Hepatocyte (in vitro differentiated cells): ENCODE measurements at places on chromosomes 2 and 18. TPM values are rescaled to one million over a fixed set of nuclear protein-coding genes. Genes with fewer than 3 reads are reported as not detected.

GRCh38 chr18:71189581-71189980, 900.7 kb downstream of the SOCS6 start:
- H3K4me1 ChIP-seq = no peaks in the 10 kb centered on the region
- no peaks in the 10 kb centered on the region for H3K36me3 ChIP-seq
- H3K27ac ChIP-seq = no peak overlapping the region
- DNase-seq = no peak
- H3K27me3 ChIP-seq = no peaks in the 10 kb centered on the region

DNA sequence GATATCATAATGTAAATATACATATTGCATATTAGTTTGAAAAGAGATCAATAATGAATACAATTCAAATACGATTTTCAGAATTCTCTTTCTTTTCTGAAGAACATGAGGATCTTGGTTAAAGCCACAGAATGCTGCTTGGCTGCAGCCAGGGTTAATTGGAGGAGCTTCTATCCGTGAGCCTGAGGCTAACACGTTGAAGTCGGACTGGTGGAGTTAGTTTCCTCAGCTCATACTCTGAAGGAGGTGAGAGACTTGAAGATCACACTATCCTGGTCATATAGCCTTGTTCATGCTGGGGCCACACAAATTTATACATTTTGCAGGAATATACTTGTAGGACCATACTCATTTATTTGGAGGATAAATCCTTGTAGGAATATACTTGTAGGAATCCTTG, 335.8 kb downstream of the TRIB2 start:
- no peaks in the 10 kb centered on the region for H3K36me3 ChIP-seq
- no peak overlapping the region for H3K4me3 ChIP-seq
- no peaks in the 10 kb centered on the region for H3K27me3 ChIP-seq

- peak overlapping the region; percentile 56 for H3K4me3 ChIP-seq
- no peaks in the 10 kb centered on the region for H3K36me3 ChIP-seq
- H3K27me3 ChIP-seq = peaks cover 91% of the 10 kb centered on the region
- no peak overlapping the region for H3K27ac ChIP-seq
Observed at GRCh38 chr2:176129813-176130146, 275 bp downstream of the HOXD8 start.

DNA sequence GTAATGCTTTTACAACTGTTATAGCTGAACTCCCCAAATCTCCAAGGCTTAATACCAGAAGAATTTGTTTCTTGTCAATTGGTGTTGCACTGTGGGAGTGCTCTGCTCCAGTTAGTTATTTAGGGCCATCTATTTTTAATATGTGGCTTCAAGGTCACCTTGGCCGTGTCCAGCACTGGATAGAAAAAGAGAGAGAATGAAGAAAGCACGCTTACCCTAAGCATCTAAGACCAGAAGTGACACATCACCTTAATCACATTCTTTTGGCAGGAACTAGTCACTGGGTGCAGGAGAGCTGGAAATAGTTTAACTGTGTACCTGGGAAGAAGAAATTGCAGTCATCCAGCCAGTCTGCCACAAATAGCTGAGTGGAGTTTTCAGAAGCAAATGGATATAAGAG, 78.8 kb downstream of the VWC2L start:
- H3K27ac ChIP-seq = no peak overlapping the region
- DNase-seq = no peak
- no peaks in the 10 kb centered on the region for H3K4me1 ChIP-seq
- H3K36me3 ChIP-seq = no peaks in the 10 kb centered on the region
- H3K27me3 ChIP-seq = no peaks in the 10 kb centered on the region
- H3K4me3 ChIP-seq = no peak overlapping the region

- no peaks in the 10 kb centered on the region for H3K4me1 ChIP-seq
- DNase-seq = no peak
- no peak overlapping the region for H3K4me3 ChIP-seq
- H3K27ac ChIP-seq = no peak overlapping the region
- H3K36me3 ChIP-seq = no peaks in the 10 kb centered on the region
Observed at GRCh38 chr2:67790622-67791021, 272.2 kb downstream of the C1D start.

- peaks cover 98% of the 10 kb centered on the region for H3K27me3 ChIP-seq
- H3K36me3 ChIP-seq = no peaks in the 10 kb centered on the region
- no peak within 1 kb of the TSS for H3K27ac ChIP-seq
- H3K4me3 ChIP-seq = no peak within 1 kb of the TSS
- DNase-seq = no peak
- peaks cover 15% of the 10 kb centered on the region for H3K4me1 ChIP-seq
Observed at GRCh38 chr2:44941551-44942234, at the start of gene SIX3. Gene SIX3, plus strand, starts transcription at chr2:44941702. Its CDS starts 403 bp downstream, at chr2:44942105.

- peak overlapping the region; percentile 40 for H3K27ac ChIP-seq
- H3K4me3 ChIP-seq = no peak overlapping the region
Observed at GRCh38 chr2:75416420-75417342, 144.1 kb downstream of the EVA1A start.

DNA sequence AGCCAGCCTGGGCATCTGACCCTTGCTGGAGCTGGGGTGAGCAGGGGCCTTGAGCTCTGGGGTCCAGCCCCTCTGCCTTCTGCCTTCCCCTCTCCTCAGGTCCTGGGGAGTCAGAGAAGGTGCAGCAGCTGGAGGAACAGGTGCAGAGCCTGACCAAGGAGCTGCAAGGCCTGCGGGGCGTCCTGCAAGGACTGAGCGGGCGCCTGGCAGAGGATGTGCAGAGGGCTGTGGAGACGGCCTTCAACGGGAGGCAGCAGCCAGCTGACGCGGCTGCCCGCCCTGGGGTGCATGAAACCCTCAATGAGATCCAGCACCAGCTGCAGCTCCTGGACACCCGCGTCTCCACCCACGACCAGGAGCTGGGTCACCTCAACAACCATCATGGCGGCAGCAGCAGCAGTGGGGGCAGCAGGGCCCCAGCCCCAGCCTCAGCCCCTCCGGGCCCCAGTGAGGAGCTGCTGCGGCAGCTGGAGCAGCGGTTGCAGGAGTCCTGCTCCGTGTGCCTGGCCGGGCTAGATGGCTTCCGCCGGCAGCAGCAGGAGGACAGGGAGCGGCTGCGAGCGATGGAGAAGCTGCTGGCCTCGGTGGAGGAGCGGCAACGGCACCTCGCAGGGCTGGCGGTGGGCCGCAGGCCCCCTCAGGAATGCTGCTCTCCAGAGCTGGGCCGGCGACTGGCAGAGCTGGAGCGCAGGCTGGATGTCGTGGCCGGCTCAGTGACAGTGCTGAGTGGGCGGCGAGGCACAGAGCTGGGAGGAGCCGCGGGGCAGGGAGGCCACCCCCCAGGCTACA, 3.8 kb downstream of the EMILIN1 start:
- H3K4me3 ChIP-seq = no peak overlapping the region
- no peaks in the 10 kb centered on the region for H3K27me3 ChIP-seq
- H3K27ac ChIP-seq = no peak overlapping the region
- DNase-seq = no peak

GRCh38 chr2:102387763-102388546, 32.4 kb downstream of the IL18R1 start:
- DNase-seq = no peak
- no peaks in the 10 kb centered on the region for H3K36me3 ChIP-seq
- H3K4me1 ChIP-seq = no peaks in the 10 kb centered on the region
- H3K4me3 ChIP-seq = no peak overlapping the region

- peaks cover 16% of the 10 kb centered on the region for H3K4me1 ChIP-seq
- no peaks in the 10 kb centered on the region for H3K27me3 ChIP-seq
- H3K36me3 ChIP-seq = no peaks in the 10 kb centered on the region
- no peak for DNase-seq
Observed at GRCh38 chr18:11985586-11985985, 4.3 kb downstream of the IMPA2 start.

GRCh38 chr2:85394976-85395375, 15.2 kb downstream of the CAPG start:
- no peaks in the 10 kb centered on the region for H3K4me1 ChIP-seq
- no peak overlapping the region for H3K4me3 ChIP-seq
- H3K36me3 ChIP-seq = no peaks in the 10 kb centered on the region
- no peak overlapping the region for H3K27ac ChIP-seq
- DNase-seq = no peak

DNA sequence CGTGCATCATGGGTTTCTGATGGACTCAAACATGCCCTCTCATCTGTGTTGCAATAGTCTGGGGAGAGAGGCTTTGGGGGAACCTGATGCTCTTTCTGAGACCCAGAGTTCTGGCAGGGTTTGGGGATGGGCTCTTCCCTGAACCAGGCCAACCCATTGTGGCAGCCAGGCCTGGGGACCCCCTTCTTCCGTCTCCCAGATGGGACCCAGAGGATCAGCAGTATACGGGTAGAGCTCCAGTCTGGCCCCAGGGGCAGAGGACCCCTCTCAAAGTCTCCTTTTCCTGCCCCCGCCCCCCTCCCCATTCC, 333.7 kb downstream of the DYSF start:
- H3K27ac ChIP-seq = no peak overlapping the region
- peaks cover 4% of the 10 kb centered on the region for H3K4me1 ChIP-seq
- H3K36me3 ChIP-seq = no peaks in the 10 kb centered on the region
- H3K27me3 ChIP-seq = no peaks in the 10 kb centered on the region

DNA sequence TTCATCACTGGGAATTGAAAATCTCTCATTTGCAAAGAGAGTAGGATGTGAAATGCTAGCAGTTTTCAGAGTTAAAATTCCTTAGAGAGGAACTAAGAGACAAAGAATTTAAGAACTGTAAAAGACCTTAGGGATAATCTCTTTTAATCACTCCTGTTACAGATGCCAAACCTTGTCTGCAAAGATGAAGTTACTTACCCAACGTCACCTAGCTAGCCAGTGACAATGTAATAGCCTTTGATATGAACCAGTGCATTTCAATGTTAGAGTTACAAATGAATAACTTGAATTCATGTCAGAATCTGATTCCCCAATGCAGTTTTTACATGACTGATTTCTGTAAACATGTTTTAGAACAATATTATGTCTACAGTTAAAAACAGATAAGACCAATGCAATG, 190.1 kb downstream of the LRP1B start:
- H3K4me3 ChIP-seq = no peak overlapping the region
- H3K27me3 ChIP-seq = no peaks in the 10 kb centered on the region
- no peak overlapping the region for H3K27ac ChIP-seq

DNA sequence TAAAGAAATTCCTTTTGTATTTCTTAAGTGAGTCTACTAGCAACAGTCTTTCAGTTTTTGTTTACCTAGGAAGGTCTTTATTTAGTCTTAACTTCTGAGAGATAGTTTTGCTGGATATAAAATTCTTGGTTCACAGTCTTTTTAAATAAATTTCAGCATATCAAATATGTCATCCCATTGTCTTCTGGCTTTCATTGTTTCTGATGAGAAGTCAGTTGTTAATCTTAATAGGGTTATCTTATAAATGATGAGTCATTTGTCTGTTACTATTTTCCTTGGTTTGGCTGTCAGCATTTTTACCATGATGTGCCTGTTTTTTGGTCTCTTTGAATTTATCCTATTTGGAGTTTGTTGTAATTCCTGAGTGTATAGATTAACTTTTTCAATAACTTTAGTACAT, 129.3 kb downstream of the FAM210A start:
- H3K4me3 ChIP-seq = no peak overlapping the region
- H3K4me1 ChIP-seq = no peaks in the 10 kb centered on the region
- DNase-seq = no peak
- H3K27ac ChIP-seq = no peak overlapping the region
- no peaks in the 10 kb centered on the region for H3K36me3 ChIP-seq

GRCh38 chr18:61006687-61007224, 326.5 kb upstream of the CDH20 start:
- no peak for DNase-seq
- H3K27ac ChIP-seq = no peak overlapping the region
- no peaks in the 10 kb centered on the region for H3K36me3 ChIP-seq

- H3K36me3 ChIP-seq = no peaks in the 10 kb centered on the region
- no peak overlapping the region for H3K4me3 ChIP-seq
- H3K27me3 ChIP-seq = peaks cover 44% of the 10 kb centered on the region
- H3K4me1 ChIP-seq = peaks cover 23% of the 10 kb centered on the region
Observed at GRCh38 chr2:138777996-138778395, 2.2 kb downstream of the NXPH2 start.

DNA sequence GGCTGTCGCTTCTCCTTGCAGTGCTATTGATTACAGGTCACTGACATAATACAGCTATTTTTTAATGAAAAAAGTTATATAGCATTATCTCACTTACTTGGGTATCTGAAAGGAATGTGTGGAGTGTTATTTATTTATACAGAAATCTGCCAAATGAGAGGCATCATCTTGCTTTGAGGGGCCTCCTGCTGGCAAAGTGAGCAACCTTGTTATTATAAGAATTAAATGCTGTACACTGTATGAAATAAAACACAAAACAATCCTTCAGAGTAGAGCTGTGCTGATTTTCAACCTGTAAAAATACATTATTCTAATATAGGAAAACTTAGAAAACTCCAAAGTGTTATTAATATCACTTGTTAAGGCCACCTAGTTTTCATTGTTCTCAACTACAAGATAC, 20.9 kb downstream of the ERBB4 start:
- H3K4me3 ChIP-seq = no peak overlapping the region
- H3K27ac ChIP-seq = no peak overlapping the region
- no peaks in the 10 kb centered on the region for H3K27me3 ChIP-seq
- DNase-seq = no peak
- H3K36me3 ChIP-seq = no peaks in the 10 kb centered on the region
- H3K4me1 ChIP-seq = no peaks in the 10 kb centered on the region

DNA sequence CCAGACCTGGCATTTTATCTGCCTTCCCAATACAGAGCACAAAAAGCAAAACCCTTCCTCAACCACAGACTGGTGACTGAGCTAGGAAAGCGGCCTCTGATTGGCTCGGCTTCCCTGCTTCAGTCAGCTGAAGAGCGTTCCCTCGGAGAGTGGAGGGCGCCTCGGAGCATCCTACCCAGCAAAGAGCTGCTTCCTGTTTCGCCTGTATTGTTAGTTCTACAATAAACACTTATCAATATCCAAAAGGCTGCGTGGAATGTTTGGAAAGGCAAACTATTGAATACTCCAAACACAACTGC, 125.0 kb downstream of the CACNB4 start:
- H3K36me3 ChIP-seq = no peaks in the 10 kb centered on the region
- no peak overlapping the region for H3K27ac ChIP-seq
- H3K4me3 ChIP-seq = no peak overlapping the region
- no peaks in the 10 kb centered on the region for H3K27me3 ChIP-seq
- H3K4me1 ChIP-seq = peaks cover 3% of the 10 kb centered on the region

The CNRIP1 gene
- 5.8 and 7.9 TPM in 2 replicates for total RNA-seq

The TUBA4B gene
- total RNA-seq = 0.13 TPM in 1 of 2 replicates, not detected in the other

The DSC1 gene
- 0.30 and 0.56 TPM in 2 replicates for total RNA-seq

The NAT8 gene
- 3.8 and 4.8 TPM in 2 replicates for total RNA-seq

The CIB4 gene
- total RNA-seq = not detected in 2 replicates

The CRYGC gene
- 1.3 TPM in 1 of 2 replicates, not detected in the other for total RNA-seq

The RAB27B gene
- 11.9 and 13.1 TPM in 2 replicates for total RNA-seq

The KANSL1L gene
- 27.1 and 38.6 TPM in 2 replicates for total RNA-seq

The NCKAP5 gene
- total RNA-seq = 4.7 and 5.5 TPM in 2 replicates

The ARL4C gene
- total RNA-seq = 14.6 and 15.9 TPM in 2 replicates
